ENCODE measurements at places on chromosomes 2 and 18. TPM values are rescaled to one million over a fixed set of nuclear protein-coding genes. Genes with fewer than 3 reads are reported as not detected.

DNA sequence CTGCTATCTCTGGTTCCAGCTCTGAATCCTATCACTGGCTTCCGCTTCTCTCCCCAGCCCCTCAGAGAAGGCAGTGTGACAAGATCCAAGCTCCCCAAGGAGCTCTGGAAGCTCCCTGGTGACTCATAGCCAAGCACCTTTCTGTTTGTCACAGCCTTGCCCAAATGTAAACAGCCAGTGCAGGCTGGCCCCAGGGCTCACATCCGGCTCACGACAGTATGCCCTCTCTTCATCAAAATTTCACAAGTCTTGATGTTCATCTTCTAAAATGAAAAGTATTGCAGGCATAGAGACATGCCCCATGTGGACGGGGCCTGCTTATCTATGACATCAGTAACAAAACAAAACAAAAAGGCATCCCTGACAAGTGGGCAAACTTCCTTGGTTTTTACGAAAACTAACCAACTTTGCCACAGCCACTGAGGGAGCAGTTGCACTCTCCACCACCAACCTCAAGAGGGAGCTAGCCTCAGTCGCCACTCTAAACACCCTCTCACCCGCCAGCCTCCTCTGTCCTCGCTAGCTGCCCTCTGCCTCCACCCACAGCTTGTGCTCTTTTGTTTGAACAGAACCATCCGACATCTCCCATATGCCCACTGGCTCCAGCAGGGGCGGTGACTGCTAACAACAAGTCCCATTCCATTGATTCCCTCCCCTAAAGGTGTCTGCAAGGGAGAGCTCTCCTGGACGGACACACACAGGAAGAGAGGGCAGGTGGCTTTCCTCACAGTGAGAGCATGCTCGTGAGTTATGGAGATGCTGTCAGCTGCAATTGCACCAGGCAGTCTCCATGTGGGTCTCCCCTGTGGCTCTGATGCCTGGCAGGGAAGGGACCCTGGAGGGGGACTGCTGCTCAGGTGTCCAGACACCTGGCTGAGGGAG, 71.0 kb upstream of the DAPL1 start:
- no peak for DNase-seq

The MATN3 gene
- polyA plus RNA-seq: not detected

GRCh38 chr2:62231541-62231940, 35.6 kb downstream of the B3GNT2 start:
- DNase-seq: no peak

GRCh38 chr2:172986040-172986439, 89.6 kb upstream of the MAP3K20 start:
- no peak for DNase-seq

The PAIP2B gene
- polyA plus RNA-seq: 10.2 TPM

DNA sequence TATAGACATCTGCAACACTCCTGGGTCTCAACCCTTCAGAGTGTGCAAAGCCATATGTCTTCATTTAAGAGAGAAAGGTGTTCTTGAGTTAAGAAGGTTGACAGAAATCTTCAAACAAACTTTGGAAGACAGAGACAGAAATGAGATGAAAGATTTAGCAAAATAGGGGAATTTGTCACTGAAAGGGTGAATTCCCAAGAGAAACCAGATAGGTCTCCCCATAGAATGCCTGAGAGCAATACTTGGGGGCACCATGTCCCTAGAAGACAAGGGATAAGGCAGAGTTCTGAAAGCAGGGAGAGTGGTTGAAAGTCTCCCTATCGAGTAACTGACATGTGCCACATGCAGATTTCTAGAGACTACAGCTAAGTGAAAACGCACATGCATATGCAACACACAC, 50.0 kb downstream of the AP1S3 start:
- no peak for DNase-seq

DNA sequence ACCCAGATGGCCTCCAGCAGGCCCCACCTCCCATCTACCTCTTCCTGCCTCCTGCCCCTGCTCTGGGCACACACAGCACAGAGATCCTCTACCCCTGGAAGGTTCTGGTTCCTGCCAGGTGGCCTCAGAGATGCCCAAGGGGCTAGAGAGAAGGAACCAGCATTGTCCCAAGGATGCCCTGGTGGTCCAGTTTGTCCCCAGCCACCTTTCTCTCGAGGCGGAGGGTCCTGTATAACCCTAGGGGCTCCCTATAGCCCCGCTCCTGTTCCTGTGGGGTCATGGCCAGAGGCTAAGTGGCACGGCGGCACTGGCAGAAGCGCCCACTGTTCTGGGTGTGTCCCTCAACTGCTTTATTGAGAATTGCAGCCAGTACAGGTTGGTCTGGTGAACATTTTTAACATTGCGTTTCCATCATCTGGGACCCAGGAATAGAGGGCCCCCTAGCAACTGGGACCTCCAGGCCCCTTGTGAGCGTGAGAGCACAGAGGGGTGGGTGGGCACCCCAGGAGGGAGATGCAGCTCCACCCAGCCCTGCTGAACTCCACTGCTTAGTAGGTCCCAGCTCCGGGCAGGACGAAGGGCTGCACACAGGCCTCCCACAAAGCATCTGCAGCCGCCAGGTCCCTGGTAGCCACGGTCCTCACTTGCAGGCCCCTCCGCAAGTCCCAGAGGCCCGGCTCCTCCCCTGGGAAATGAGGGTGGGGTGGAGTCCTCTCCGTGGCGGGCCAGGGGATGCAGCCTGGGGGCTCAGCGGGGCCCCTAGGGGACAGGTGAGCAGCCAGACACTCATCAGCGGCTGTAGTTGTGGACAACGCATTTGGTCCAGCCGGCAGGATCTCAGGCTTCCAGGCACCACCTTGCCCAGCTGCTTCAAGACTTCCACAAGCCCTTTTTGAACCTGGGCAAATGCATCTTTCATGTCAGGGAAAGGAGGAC, 33.1 kb downstream of the GPC1 start:
- DNase-seq: no peak

The POTEE gene
- 0.07 TPM for polyA plus RNA-seq

DNA sequence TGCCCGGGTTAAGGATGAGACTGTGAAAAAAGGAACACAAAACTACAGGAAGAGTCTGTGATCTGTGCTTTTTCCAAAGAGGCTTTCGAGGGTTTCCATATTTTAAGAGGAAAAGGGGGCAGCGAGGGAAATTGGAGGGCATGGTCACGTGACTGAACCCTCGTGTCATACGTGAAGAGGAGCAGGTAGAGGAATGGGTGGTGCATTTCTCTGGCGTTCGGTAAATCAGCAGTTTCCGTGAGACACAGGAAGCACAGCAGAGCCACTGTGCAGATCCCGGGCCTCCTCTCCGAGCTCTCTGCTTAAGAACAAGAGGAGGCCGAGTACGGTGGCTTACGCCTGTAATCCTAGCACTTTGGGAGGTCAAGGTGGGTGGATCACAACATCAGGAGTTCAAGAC, 219.7 kb downstream of the NDUFA10 start:
- peak; percentile 8 for DNase-seq

DNA sequence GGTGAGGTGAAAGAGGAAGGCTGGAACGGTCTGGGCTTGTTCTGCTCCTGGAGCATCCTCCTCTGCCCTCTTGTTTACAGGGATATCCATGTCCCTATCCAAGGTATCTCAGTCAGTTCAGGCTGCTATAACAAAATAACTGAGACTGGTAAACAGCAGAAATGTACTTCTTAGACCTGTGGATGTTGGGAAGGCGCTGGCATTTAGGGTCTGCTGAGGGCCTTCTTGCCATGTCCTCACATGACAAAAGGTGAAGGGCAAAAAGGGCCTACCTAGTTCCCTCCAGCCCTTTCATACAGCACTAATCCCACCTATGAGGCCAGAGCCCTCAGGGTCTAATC, 65.6 kb downstream of the INPP4A start:
- DNase-seq: no peak

GRCh38 chr2:217887841-217888701, 114.7 kb downstream of the TNS1 start:
- peak; percentile 63 for DNase-seq

DNA sequence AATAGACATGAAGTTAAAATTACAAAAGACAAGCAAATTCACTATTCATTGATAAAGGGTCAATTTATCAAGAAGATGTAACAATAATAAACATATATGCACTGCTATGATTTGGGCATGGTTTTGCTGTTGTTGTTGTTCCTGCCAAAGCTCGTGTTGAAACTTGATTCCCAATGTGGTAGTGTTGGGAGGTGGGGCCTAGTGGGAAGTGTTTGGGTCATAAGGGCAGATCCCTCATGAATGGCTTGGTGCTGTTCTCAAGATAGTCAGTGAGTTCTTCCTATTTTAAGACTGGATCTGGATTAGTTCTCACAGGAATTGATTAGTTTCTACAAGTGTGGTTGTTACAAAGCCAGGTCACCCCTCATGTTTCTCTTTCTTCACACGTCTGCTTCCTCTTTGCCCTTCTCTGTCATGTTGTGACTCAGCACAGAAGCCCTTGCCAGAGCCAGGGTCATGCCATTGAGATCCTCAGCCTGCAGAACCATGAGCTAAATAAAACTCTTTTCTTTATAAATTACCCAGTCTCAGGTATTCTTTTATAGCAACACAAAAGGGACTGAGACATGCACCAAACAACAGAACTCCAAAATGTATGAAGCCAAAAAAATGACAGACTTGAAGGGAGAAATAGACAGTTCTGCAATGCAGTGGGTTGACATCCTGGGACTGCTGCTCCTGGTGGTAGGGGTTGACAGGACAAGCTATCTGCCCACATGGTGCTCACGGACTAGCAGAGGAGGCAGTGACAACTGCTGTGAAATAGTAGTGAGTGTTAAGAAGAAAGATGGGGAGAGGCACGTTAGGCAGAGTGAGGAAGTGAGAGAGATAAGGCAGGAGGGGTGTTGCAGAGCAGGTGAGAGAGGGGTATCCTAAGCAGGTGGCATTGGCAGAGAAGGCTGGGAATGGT, 18.6 kb upstream of the SKA1 start:
- DNase-seq: no peak

The NCKAP1 gene
- polyA plus RNA-seq: 16.1 TPM

GRCh38 chr2:43212216-43212835, 14.1 kb downstream of the ZFP36L2 start:
- DNase-seq: no peak
